ENCODE measurements at places on chromosomes 1 and 21. TPM values are rescaled to one million over a fixed set of nuclear protein-coding genes. Genes with fewer than 3 reads are reported as not detected.

AGMAT gene
- 3.7 TPM for total RNA-seq

REN gene
- not detected for total RNA-seq

VHLL gene
- total RNA-seq, result not detected

TTC34 gene
- 0.11 TPM for total RNA-seq

PUM1 gene
- 50.3 TPM for total RNA-seq

RALGPS2 gene
- total RNA-seq, result 33.1 TPM

CFHR4 gene
- total RNA-seq, result not detected

IL6R gene
- total RNA-seq, result 0.40 TPM

CYP4B1 gene
- total RNA-seq, result not detected

SPRR1B gene
- not detected for total RNA-seq

ANGPTL3 gene
- not detected for total RNA-seq

PRKAA2 gene
- 0.92 TPM for total RNA-seq

CHRM3 gene
- total RNA-seq, result not detected

CDC73 gene
- total RNA-seq, result 29.9 TPM

DNAJC28 gene
- 0.77 TPM for total RNA-seq

MFSD2A gene
- total RNA-seq, result 12.3 TPM

HSPG2 gene
- total RNA-seq, result 106 TPM

KCNJ6 gene
- 12.9 TPM for total RNA-seq

ALG6 gene
- total RNA-seq, result 14.2 TPM

ACTA1 gene
- 0.34 TPM for total RNA-seq

CLDN14 gene
- not detected for total RNA-seq

FALEC gene
- total RNA-seq, result not detected

PPM1J gene
- 0.32 TPM for total RNA-seq

NEK2 gene
- 54.9 TPM for total RNA-seq

LRRC71 gene
- not detected for total RNA-seq

DNASE2B gene
- not detected for total RNA-seq

TNNT2 gene
- 156 TPM for total RNA-seq

HMGCL gene
- total RNA-seq, result 34.1 TPM

RHEX gene
- total RNA-seq, result not detected

HFM1 gene
- 0.13 TPM for total RNA-seq

FAM177B gene
- total RNA-seq, result not detected

CRNN gene
- not detected for total RNA-seq

DNAJB4 gene
- 229 TPM for total RNA-seq

GJB3 gene
- total RNA-seq, result not detected

CFAP107 gene
- not detected for total RNA-seq

CA6 gene
- not detected for total RNA-seq

CNN3 gene
- 513 TPM for total RNA-seq

TNFSF4 gene
- total RNA-seq, result 26.1 TPM

ATAD3C gene
- total RNA-seq, result not detected

HPDL gene
- total RNA-seq, result 0.23 TPM

CADM3 gene
- 1.0 TPM for total RNA-seq

NUAK2 gene
- 0.64 TPM for total RNA-seq

LCE1B gene
- total RNA-seq, result not detected

SMYD3 gene
- total RNA-seq, result 34.0 TPM

RPS6KC1 gene
- total RNA-seq, result 24.3 TPM

RIMS3 gene
- total RNA-seq, result 0.19 TPM

C1QA gene
- not detected for total RNA-seq

FNDC5 gene
- total RNA-seq, result 28.5 TPM

All from LHCN-M2 (cell line).